ENCODE measurements at places on chromosomes 2 and 18. TPM values are rescaled to one million over a fixed set of nuclear protein-coding genes. Genes with fewer than 3 reads are reported as not detected.

DNA sequence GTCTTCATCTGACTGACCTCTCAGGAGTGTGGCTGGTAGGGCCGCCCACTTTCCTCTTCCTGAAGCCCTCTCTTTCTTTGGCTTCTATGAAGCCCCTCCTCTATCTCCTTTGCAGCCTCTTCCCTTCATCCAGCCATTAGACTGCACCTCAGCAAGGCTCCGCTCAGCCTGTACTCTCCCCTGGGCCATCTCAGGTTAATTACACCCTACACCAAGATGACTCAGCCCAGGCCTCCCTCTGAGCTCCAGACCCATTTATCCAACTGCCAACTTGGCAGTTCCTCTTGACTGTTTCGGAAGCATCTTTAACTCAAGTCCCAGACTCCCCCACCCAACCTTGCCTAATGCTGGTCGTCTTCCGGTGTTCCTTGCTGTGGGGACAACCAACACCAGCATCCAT lies 5.8 kb upstream of the WNT6 start:
- no peak for DNase-seq
- H3K36me3 ChIP-seq, result no peaks in the 10 kb centered on the region
- H3K27me3 ChIP-seq, result peaks cover 4% of the 10 kb centered on the region
- H3K4me3 ChIP-seq, result no peak overlapping the region

GRCh38 chr2:202104286-202104870 lies 31.3 kb downstream of the KIAA2012 start:
- no peak overlapping the region for H3K4me3 ChIP-seq
- DNase-seq, result peak; percentile 40
- no peaks in the 10 kb centered on the region for H3K4me1 ChIP-seq
- no peak overlapping the region for H3K27ac ChIP-seq
- H3K27me3 ChIP-seq, result no peaks in the 10 kb centered on the region

GRCh38 chr2:187581125-187581896 lies 27.1 kb upstream of the TFPI start:
- H3K4me1 ChIP-seq, result no peaks in the 10 kb centered on the region
- H3K4me3 ChIP-seq, result no peak overlapping the region
- peak; percentile 76 for DNase-seq
- no peaks in the 10 kb centered on the region for H3K36me3 ChIP-seq

GRCh38 chr2:238560234-238560633 lies 133.5 kb downstream of the ASB1 start:
- H3K4me1 ChIP-seq, result no peaks in the 10 kb centered on the region
- H3K27ac ChIP-seq, result no peak overlapping the region
- H3K4me3 ChIP-seq, result no peak overlapping the region
- no peaks in the 10 kb centered on the region for H3K36me3 ChIP-seq

DNA sequence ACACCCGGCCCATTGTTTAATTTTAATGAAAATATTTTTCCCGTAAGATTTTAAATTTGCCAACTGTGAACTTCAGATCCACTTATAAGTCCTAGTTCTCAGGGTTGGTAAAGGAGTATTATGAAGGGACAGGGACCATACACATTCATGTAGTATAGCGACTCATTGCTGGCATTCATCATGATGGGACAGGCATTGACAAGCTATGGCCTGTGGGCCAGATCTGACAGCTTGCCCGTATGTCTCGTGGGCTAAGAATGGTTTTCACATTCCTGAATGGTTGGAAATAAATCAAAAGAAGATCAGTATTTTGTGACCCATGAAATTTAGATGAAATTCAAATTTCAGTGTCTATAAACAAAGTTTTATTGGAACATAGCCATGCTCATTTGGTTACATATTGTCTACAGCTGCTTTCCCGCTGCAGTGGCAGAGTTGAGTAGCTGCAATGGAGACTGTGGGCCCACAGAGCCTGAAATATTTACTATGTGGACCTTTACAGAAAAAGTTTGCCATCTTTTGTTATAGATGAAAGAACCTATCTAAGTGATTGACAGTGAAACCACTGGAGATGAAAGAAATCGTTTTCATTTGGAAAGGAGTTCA lies 4.1 kb downstream of the RAPGEF4 start:
- no peak overlapping the region for H3K27ac ChIP-seq
- no peaks in the 10 kb centered on the region for H3K4me1 ChIP-seq
- H3K36me3 ChIP-seq, result no peaks in the 10 kb centered on the region
- H3K27me3 ChIP-seq, result no peaks in the 10 kb centered on the region
- no peak for DNase-seq

CD302 gene
- 0.15 TPM for total RNA-seq

- H3K36me3 ChIP-seq, result no peaks in the 10 kb centered on the region
- H3K4me3 ChIP-seq, result no peak overlapping the region
- H3K27me3 ChIP-seq, result no peaks in the 10 kb centered on the region
- H3K27ac ChIP-seq, result no peak overlapping the region
Measured at GRCh38 chr18:49160079-49160930, 209.5 kb upstream of the SMAD7 start.

Measured in HCT116 (cell line).